ENCODE measurements at places on chromosomes 16 and 17.
A peak's percentile ranks its signal among the peaks of the same experiment; 100 is the strongest.

DNA sequence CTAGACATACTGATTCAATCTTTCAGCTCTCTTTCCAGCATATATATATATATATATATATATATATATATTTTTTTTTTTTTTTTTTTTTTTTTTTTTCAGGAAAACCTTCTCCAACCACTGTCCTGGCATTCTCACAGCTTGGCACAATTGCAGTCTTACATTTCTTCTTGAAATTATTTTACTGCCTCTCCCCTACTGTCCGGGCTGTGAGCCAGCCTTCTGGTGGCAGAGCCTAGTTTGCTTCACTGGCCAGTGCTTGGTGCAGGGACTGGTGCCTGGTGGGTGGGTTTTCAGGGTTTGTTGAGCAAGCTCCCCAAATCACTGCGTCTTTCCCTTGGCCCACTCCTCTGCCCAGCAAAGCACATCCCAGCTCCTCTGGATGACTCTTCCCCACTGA is 28.5 kb downstream of the PRSS54 start:
- no peak for DNase-seq

DNA sequence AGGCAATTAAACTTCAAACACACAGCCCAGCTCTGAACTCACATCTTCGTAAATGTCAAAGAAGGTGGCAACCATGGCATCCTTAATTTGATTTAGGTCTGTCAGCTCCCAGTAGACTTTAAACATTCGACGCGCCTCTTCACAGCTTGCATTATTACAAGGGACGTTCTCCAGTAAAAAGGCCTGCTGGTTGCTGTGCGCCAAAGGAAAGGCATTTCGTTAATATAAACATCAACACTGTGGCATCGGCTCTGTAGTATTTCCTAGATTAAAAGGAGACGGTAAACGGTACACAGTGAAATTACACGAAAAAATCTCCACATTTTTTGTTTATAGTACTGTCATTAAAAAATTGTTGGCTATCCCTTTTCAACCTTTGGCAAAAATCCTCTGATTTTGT is 116.8 kb upstream of the NETO2 start:
- no peak for DNase-seq

DNA sequence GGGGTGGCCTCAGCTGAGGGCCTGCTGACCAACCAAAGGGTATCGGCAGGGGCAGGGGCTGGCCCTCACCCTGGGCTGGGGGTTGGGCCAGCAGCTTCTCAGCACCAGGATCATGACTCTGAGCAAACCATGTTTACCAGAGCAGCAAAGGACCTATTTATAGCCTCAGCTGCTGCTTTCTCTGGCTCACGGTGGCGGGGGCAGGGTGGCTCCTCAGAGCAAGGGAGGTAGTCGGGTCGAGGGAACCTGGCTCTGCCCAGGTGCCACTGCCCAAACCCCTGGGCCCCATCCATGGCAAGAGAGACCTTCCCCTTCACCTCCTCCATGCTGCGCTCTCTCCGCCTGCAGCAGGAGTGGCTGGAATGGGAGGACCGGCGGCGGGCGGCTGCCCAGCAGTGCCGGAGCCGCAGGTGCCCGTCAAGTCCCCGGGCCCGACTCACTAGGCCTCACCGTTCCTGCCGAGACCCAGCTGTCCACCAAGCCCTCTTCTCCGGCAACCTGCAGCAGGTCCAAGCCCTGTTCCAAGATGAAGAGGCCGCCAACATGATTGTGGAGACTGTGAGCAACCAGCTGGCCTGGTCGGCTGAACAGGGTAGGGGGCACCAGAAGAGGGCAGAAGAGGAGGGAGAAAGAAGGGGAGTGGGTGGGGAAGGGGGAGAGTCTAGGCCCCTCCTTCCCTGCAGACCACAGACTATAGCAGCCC is at the start of gene ASB16:
ASB16 (plus strand) TSS at position 206 of the 703 bp plus-strand sequence; CDS start at position 292, 86 bp downstream.
- no peak for DNase-seq

DNA sequence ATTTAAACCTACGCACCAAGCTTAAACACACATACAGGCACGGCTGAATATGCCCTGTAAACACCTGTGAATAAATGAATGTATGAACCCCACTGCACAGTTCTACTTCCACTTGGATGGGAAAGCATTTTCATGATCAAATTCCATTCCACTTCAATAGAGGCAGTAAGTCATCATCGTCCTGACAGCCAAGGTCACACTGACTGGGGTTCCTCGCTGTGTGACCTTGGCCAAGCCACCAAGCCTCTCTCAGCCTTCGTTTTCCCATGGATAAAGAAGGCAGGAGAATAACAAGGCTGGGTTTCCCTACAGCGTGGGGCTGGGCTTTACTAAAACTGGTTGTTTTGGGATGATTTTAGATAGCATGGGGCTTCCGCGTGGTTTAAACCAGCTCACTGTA is 82.8 kb downstream of the TBC1D16 start:
- DNase-seq, result no peak

- peak; percentile 63 for DNase-seq
Measured at GRCh38 chr16:4328046-4328781, 12.3 kb downstream of the GLIS2 start.

DNA sequence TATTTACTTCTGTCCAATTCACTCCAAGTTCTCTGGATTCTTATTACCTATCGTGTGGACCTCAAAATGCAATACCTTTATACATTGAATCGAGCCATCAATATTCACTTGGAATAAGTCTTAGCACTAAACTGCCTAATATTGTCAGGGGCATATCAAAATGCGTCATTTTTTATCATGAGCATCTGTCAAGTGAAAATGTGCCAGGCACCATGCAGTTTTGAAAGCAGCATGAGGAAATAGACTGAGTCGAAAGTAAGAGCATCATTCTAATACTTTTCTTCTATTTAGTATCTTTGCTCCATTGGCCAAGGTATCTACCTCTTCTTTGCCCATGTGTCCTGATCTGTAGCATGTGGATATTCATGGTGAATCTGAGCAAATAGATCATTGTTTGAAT is 1193.4 kb downstream of the CDH11 start:
- no peak for DNase-seq

DNA sequence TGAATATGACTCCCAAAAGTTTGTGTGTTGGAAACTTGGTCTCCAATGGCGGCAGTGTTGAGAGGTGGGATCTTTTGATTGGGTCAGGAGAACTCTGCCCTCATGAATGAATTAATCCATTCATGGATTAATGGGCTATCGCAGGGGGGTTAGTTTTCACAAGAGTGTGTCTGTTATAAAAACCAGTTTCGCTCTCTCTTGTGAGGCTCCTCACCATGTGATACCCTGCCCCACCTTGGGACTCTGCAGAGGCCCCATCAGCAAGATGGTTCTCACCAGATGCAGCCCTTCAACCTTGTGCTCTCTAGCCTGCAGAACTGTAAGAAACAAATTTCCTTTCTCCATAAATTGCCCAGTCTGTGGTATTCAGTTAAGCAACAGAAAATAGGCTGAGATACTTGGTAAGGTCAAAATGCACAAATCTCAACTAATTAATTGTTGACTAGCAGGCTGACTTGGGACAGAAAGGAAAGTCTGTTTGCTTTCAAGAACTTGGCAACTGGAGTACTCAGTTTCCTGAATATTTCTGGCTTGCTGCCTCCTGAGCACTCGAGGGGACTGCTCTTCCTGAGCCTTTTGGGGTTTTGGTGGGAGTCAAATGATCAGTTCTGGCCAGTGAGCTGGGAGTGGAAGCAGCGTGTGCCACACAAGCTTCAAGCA is 13.8 kb upstream of the CCL17 start:
- DNase-seq, result no peak

DNA sequence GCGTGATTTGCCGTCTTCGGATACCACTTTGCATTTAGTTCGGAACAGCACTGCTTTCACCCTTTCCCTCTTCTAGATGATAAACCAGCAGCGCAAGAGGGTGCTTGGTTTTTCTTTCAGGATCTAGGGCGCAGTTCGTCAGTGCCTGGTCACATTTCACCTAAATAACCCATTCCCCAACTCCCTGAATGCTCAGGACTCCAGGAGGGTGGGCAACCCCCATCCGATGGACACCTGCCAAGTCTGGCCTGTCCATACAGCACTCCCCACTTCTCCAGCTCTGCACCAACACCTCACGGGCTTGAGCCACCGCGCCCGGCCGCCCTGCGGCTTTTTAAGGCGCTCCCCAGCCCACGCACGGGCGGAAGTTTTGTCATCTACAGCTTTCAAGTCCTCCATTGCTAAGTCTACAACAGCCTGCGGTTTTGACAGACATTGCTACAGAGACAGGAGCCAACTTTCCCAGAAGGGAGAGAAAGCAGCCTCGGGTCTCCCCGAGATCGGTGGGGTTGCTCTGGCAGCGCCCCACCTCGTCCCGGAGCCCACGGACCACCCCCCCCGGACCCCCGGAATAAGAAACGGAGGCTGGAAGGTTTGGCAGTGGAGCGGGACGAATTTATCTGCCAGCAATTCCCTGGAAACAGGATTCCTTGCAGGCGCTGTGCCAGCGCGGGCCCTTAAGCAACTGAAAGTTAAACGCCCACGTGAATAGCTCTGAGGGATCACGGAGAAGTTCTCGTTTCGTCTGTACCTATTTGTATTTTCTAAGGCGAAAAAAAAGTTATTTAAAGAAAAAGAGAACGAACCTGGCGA is 38.6 kb upstream of the SLFN13 start:
- DNase-seq, result peak; percentile 93

DNA sequence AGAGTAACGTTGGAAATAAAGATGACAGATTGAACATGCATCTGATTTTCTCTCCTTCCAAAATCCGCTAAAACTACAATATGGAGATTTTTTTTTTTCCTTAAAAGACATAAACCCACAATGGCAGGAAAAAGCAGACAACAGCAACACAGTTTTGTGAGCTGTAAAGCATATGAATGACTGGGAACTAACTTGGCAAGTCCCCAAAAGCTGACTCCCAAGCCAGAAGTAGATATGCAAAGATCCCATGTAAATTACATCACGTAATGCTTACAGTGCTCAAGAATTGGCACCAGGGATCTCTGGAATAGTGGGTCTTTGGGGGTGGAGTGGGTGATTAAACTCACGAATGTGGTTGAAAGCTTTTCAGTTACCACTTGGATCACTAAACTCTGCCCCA is 106.6 kb downstream of the ELAC2 start:
- DNase-seq, result no peak

- no peak for DNase-seq
Measured at GRCh38 chr17:17279316-17279715, 1.7 kb downstream of the COPS3 start.

GRCh38 chr17:33234233-33234632 is 58.9 kb downstream of the ASIC2 start:
- no peak for DNase-seq

DNA sequence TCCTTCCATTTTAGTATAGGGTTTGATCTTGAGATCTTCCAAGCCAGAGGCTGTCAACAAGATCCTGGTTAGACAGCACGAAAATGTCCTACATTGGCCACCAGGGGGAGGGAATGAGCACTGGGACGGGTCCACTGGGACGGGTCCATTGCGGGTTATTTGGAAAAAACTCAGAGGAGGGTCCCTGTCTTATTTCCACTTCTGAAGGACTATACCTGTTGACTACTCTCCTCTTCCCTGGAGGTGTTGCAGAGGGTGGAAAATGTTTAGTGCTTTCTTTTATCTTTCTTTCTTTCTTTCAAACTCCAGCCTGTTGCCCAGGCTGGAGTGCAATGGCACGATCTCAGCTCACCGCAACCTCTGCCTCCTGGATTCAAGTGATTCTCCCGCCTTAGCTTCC is 2.5 kb downstream of the TTLL6 start:
- DNase-seq, result peak; percentile 16

DNA sequence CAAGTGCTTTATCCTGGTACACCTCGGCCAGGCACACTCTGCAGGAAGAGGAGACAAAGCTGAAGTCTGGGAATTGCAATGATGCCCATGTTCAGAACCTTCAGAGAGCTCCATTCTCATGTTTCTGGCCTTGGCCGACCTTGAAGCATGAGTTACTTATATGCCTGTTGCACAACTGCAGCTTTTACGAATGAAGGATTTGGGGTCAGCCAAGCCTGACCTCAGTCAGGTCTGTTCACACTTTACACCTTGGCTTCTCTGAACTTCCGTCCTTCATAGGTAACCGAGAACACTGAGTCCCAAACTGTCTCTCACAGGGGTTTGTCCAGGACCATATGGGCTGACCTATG is 66.7 kb downstream of the GTF3C1 start:
- DNase-seq, result no peak

- DNase-seq, result no peak
Measured at GRCh38 chr17:81703747-81704654, 834 bp downstream of the MRPL12 start.

DNA sequence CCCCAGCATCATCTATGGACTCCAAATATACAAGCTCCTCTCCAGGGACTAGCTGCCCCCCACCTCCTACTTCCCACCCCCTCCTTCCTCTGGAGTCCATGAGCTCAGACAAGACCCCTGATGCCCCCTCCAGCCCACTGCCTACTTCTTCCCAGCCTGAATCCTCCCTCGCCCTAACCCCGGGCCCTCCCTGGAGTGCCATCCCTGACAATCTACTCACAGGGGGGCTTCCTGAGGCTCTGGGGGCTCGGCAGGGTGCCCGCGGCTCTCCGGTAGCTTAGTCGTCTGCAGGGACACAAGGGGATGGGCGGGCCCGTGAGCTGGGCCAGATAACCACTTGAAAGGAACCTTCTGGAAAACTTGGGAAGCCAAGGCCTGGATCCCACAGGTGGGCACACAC is 15.1 kb downstream of the MPP3 start:
- no peak for DNase-seq

- DNase-seq, result no peak
Measured at GRCh38 chr17:3295632-3296031, 2.5 kb downstream of the OR3A1 start.

GRCh38 chr17:35732806-35733136 is 1.3 kb downstream of the RASL10B start:
- no peak for DNase-seq
